T-helper 17 cell (primary cell): ENCODE measurements at places on chromosomes 1 and 21. TPM values are rescaled to one million over a fixed set of nuclear protein-coding genes. Genes with fewer than 3 reads are reported as not detected.

The CRNN gene
- total RNA-seq = not detected

The LCE2B gene
- not detected for total RNA-seq

The PANK4 gene
- total RNA-seq = 47.9 TPM

The KHDRBS1 gene
- total RNA-seq = 94.9 TPM

The KRTAP13-2 gene
- not detected for total RNA-seq

The OR2G6 gene
- not detected for total RNA-seq

The OR2L3 gene
- total RNA-seq = not detected

The CELF3 gene
- 0.34 TPM for total RNA-seq

The PALMD gene
- not detected for total RNA-seq

The SYT11 gene
- total RNA-seq = 30.2 TPM
